Transverse colon (tissue), 4 donors: ENCODE measurements at places on chromosomes 1 and 21. TPM values are rescaled to one million over a fixed set of nuclear protein-coding genes. Genes with fewer than 3 reads are reported as not detected.

NTNG1 gene
- 3.5 TPM for total RNA-seq

PSMA5 gene
- 41.8 TPM for total RNA-seq

TMEM200B gene
- 7.5 TPM for total RNA-seq

AGMAT gene
- total RNA-seq: 17.9 TPM

RGS8 gene
- 2.2 TPM for total RNA-seq

UBE2U gene
- not detected for total RNA-seq

ATPAF1 gene
- 66.8 TPM for total RNA-seq

C1orf116 gene
- total RNA-seq: 30.6 TPM

ALG14 gene
- 2.2 TPM for total RNA-seq

MAP3K21 gene
- 69.3 TPM for total RNA-seq

PLXNA2 gene
- 77.4 TPM for total RNA-seq

- DNase-seq: peak; percentile 92
These were observed 13.1 kb downstream of the IL6R start for GRCh38 chr1:154418062-154418921.

DNA sequence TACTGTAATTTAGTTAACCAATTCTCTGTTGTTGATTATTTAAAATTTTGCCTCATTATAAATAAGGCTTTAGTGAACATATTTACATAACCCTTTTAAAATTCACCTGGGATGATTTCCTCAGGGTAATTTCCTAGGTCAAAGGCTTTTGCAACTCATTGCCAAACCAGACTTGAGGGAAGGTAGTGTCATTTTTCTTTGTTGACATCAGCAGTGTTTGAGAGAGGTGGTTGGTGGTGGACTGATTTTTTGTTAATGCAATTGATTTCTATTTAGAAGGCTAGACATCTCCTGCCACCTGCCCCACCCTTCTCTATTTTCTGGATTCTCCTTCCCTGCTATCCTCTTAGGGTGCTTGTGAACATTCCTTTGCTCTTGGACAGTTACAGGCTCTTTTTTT, 116.8 kb downstream of the HHAT start:
- no peak for DNase-seq

GRCh38 chr21:44548922-44549321, 2.4 kb downstream of the KRTAP10-2 start:
- DNase-seq: no peak

- DNase-seq: no peak
These were observed 18.8 kb upstream of the SRM start for GRCh38 chr1:11078631-11079030.

GRCh38 chr1:62012836-62013235, 181.8 kb upstream of the L1TD1 start:
- DNase-seq: no peak

- DNase-seq: no peak
These were observed 248.4 kb downstream of the DENND1B start for GRCh38 chr1:197526736-197527371.

GRCh38 chr1:180407051-180407450, 95.3 kb downstream of the ACBD6 start:
- no peak for DNase-seq

DNA sequence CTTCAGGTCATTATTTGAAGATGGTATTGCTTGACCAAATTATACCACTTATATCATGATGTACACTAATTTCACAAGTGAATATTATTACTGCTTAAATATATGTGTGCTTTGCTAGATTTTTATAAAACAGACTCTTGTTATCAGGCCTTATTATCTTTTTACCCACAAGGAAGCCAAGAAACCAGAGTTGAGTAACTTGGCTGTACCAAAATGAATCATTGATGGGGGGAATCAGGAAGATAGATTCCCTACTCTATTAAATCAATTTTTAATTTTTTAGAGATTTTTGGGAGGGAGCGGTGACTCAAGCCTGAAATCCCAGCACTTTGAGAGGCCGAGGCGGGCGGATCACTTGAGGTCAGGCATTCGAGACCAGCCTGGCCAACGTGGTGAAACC, 16.0 kb upstream of the SCCPDH start:
- no peak for DNase-seq

DNA sequence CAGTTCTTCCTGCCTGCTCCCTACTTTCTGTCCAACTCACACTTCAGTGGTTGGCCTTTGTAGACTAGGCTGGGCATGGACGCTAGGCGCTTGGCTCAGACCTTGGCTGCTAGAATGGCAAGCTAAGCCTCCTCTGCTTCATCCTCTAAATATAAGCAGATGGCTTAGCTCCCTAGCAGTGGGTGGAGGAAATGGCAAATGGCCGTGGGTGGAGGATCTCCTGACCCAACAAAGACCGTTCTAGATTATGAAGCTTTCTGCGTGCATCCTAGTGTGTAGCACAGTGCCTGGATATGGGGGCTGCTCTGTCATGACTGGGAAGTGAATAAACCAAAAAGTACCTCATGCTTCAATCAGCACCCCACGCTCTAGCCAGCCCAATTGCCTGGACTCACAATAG, 10.4 kb upstream of the ETV3L start:
- DNase-seq: no peak

- DNase-seq: no peak
These were observed 31.7 kb upstream of the COG2 start for GRCh38 chr1:230610589-230610988.

DNA sequence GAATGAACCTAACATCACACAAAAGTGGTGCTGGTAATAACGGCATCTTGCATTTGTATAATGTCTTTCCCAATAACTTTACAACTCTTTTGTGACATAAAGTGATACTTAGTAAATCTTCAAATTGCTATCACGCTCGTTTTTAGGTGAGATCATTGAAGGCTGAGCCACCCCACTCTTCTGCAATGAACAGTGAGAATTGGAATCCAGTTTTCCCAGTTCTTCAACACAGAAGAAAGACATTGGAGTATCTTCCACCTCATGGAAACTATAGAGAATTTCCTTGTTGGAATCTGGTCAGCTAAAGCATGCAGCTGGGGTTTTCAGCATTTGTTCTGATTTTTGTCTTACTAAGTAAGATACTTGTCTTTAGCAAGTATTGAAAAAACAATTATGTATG, 59.9 kb upstream of the NRIP1 start:
- DNase-seq: no peak

- DNase-seq: no peak
These were observed 90.2 kb upstream of the VCAM1 start for GRCh38 chr1:100629391-100629790.

GRCh38 chr21:41664881-41665765, 101.7 kb downstream of the RIPK4 start:
- DNase-seq: no peak

- DNase-seq: no peak
These were observed 65.1 kb downstream of the DISC1 start for GRCh38 chr1:231691618-231692259.

DNA sequence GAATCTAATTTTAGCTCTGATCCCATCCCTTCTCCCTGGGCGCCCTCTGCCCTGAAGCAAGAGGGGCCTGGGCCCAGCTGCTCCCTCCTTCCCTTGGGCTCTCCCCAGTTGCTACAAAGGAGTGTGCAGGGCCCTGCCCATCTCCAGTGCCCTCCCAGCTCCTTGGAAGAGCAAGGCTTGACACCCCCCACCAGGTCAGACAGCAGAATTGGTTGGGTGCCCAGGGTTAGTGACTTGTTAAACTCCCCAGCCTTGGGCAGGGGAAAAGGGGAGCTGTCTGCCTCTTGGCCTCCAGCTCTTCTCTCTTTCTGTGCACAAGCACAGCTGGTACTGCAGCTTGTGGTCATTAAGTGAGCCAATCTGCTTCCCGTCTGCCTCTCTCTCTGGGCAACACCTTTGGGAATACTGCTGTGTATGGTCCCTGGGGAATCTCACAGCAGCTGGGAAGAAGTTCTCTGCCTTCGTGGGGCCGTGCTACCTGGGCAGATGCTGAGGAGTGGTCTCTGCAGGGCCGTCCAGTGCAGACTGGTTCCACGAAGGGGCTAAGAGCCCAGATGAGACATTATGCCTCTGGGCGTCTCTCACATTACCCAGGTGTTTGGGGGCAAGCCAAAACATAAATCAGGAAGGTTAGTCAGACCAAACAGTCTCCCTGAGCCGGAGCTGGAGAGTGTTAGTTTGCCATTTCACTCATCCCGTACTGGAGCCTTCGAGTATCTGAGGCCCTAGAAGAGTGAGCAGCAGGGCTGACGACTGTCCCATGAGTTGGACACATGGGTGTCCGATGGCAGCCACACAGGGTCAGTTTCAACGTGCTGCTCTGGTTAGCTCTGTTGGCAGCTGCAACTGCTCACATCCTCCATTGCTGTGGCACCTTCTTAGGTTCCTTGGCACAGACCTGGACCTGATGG, 37.3 kb downstream of the TMEM53 start:
- DNase-seq: no peak

- DNase-seq: no peak
These were observed 61.5 kb downstream of the PSMG1 start for GRCh38 chr21:39121600-39122355.

DNA sequence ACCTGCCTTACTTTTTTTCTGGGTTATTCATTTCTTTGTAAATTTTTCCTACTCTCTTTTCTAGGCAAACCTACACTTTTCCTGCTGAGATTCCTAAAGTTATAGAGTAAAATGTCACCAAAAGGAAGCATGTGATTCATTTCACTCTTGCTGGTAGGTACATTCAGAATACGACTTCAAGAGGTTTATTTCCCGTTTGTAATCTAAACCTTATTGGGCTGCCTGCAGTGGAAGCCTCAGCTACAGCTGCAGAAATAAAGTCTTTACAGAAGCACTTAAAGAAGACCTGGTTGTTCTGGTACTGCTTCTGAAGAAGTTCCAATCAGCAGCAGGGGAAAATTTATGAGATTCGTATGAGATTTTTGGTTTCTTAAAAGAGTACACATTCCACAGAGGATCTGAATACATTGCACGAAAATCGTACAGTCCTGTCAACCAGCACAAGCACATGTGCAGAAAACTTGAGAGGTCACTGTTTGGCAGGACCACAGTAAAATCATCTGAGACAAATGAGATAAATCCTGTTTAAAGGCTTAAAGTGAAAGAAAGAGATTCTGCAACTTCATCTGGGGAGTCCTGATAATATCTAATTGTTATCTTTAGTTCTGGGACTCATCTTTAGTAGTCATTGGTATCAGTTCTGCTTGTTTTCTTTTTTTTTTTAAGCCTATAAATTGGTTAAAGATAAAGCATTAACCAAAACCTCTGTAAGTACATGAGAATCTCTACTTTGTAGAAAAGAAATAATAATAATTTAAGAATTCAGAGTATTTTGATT, 109.9 kb upstream of the ADGRL2 start:
- no peak for DNase-seq

DNA sequence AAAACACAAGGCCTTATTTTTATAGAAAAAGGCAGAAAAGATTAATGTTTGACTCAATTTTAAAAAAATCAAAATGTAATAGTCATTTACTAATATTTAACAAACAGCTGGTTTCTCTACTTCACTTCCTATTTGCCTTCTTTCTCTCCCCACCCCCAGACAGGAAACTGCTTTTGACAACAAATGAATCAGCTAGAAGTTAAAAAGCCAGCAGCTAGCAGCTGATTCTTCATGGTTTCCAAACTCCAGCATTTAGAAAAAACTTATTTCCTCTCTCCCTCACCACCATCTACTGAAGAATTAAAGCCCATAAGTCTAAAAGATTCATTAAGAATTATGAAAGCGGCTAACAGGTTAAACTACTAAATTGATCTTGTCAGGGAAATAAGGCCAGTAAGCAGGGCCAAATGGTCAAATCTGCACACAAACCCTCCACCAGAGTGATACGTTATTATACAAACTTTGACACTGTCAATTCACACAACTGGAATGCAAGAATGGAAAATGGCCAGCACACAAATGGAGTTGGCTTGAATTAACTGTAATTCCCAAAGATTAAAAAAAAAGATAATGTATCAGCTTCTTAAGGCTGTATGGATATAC, 4.0 kb downstream of the WDR26 start:
- no peak for DNase-seq

- DNase-seq: no peak
These were observed 601 bp downstream of the JMJD4 start for GRCh38 chr1:227734546-227734855.

- no peak for DNase-seq
These were observed 9.9 kb upstream of the ZBTB17 start for GRCh38 chr1:15985611-15986297.

DNA sequence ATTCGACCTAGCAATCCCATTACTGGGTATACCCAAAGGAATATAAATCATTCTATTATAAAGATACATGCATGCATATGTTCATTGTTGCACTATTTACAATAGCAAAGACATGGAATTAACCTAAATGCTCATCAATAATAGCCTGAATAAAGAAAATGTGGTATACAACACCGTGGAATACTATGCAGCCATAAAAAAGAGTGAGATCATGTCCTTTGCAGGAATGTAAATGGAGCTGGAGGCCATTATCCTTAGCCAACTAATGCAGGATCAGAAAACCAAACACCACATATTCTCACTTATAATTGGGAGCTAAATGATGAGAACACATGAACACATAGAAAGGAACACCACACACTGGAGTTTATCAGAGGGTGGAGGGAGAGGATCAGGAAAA, 69.5 kb upstream of the TNR start:
- DNase-seq: no peak

DNA sequence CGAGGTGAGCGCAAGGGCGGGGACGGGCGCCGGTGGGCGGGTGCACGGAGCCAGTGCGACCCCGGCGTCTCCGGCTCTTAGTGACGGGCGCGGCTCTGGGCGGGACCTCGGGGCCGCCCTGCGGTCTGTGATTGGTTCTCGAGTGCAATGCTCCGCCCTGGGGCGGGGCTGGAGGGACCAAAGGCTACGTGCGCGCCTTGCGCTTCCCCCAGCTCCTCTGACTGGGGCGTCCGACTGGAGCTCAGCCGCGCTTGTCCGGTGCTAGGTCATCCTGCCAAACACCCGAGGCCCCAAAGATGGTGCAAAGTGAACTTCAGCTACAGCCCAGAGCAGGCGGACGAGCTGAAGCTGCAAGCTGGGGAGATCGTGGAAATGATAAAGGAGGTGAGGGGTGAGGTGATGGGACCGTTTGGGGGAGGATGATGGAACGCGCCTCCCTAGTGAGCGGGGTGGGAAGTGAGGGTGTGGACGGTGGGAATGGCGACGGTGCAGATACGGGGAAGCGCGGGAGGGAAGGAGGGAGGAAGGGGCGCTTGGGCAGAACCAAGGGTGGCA, 811 bp downstream of the SH3D21 start:
- peak; percentile 96 for DNase-seq
